ENCODE measurements at places on chromosomes 11 and 22.
A peak's percentile ranks its signal among the peaks of the same experiment; 100 is the strongest.

GRCh38 chr11:130213979-130214281, 54.3 kb downstream of the ST14 start:
- DNase-seq: no peak

GRCh38 chr11:45321669-45322068, 35.5 kb upstream of the SYT13 start:
- DNase-seq: no peak

- DNase-seq: no peak
Measured at GRCh38 chr11:17472467-17472866, 4.2 kb downstream of the ABCC8 start.

DNA sequence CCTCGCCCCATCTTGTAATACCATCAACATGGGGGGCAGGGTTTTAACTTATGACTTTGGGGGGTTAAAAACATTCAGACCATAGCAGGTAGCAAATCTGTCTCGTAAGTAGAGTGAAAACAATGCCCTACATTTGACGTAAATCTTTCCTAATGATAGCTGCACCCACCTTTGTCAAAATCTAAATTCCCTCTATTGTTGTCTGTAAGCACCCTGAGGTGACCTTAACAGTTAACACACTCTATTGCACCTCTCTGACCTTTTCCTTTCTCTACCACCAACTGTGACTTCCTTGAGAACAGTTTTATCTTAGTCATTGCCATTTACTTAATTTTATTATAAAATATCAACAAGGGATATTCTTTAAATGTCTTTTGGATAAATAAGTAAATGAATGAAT, 1024.9 kb upstream of the CNTN5 start:
- no peak for DNase-seq

GRCh38 chr22:31748490-31748889, 1.4 kb downstream of the PRR14L start:
- peak; percentile 3 for DNase-seq

GRCh38 chr11:31397239-31397834, 27.7 kb downstream of the DNAJC24 start:
- peak; percentile 20 for DNase-seq

DNA sequence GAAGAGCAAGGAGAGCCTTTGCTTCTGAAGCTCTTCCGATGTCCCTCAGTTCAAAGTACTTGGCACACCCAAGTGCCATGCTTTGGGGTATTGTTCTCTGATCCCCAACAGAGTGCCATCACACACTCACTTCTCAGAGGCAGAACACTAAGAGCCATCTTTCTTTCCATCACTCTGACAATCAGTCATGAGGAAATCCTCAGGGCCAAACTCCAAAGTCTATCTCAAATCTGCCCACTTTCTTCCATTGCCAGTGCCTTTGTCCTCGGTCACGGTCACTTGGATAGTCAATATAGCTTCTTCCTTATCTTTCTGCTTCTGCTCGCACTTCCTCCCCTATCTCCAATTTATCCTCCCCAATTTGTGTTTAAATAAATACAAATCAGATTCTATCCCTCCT, 90.9 kb downstream of the ENTHD1 start:
- DNase-seq: no peak

GRCh38 chr22:48942698-48943566, 884.7 kb downstream of the BRD1 start:
- DNase-seq: no peak

All from inflammatory macrophage (primary cell).